ENCODE measurements at places on chromosomes 4 and X.
A peak's percentile ranks its signal among the peaks of the same experiment; 100 is the strongest.

DNA sequence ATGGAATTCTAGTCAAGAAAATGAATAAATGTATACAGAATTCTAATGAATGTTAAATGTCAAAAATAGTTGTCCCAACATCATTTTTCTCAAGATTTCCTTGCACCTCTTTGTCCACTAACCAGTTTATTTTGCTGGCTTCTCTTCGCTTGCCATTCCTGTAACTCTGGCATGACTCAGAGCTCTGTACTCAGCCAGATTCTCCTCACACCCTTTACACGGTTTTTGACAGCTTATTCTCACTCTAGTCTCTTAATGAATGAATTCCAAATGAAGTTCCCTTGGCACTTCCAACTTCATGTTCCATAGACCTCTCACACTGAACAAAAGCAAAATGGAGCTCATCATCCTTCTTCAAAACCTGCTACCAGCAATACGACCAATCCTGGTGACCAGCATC, 419.3 kb upstream of the SLIT2 start:
- no peak for DNase-seq

DNA sequence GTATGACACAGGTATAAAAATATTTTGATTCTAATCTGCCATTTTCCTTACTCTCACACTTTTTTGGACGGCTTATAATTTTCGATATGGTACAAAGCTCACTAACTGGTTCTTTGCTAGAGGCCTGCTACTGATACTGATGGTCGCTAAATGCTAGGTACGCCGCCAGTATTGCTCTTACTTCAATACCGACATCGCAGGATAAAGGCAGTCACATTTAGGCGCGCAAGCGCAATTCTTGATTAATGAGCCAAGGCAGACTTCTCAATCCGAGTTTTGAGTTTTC, 557 bp upstream of the USP38 start:
- DNase-seq = no peak

- peak; percentile 67 for DNase-seq
These were observed 233.8 kb downstream of the ENOX2 start for GRCh38 chrX:130669233-130669632.

GRCh38 chr4:8385106-8385505, 55.4 kb downstream of the ACOX3 start:
- DNase-seq = no peak

DNA sequence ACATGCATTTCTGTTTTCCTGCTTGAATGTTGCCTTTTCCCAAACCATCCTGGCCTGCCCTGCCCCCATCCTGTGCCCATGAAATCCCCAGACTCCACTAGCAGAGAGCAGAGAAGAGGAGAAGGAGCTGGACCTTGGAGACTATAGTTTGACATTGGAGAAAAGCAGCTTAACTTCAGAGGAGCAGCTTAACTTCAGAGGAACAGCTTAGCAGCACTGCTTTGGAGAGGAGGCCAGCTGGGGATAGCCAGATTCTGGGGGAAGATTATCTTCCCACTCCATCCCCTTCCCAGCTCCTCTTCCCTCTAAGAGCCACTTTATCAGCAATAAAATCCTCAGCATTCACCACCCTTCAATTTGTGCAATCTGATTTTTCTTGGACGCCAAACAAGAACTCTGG, 443.0 kb downstream of the PCDH10 start:
- DNase-seq = no peak

DNA sequence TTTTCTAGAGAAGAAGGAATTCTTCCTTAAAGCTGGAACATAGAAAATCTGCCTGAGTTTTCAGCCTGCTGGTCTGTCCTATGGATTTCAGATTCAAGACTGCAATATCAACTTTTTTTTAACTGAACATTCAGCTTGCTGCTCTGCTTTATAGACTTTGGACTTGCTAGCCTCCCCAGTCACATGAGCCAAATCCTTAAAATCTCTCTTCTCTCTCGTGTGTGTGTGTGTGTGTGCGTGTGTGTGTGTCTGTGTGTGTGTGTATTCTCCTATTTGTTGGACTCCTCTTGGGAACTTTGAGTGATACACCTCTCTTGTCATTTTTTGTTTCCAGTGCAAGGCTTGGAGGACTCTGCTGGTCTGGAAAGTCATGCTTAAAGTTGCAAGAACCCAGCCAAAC, 6.8 kb upstream of the TBC1D19 start:
- no peak for DNase-seq

- no peak for DNase-seq
These were observed 60.3 kb upstream of the DIPK2B start for GRCh38 chrX:45261005-45261404.
